Activated CD4-positive, alpha-beta T cell treated with anti-CD3 and anti-CD28 coated beads, Interleukin-2, amount 50 U/mL, for 24 hours (primary cell): ENCODE measurements at places on chromosomes 6 and 20.

- no peak for DNase-seq
Measured at GRCh38 chr6:149127212-149127611, 190.3 kb upstream of the TAB2 start.

- no peak for DNase-seq
Measured at GRCh38 chr20:25360631-25361286, 29.9 kb downstream of the ABHD12 start.

DNA sequence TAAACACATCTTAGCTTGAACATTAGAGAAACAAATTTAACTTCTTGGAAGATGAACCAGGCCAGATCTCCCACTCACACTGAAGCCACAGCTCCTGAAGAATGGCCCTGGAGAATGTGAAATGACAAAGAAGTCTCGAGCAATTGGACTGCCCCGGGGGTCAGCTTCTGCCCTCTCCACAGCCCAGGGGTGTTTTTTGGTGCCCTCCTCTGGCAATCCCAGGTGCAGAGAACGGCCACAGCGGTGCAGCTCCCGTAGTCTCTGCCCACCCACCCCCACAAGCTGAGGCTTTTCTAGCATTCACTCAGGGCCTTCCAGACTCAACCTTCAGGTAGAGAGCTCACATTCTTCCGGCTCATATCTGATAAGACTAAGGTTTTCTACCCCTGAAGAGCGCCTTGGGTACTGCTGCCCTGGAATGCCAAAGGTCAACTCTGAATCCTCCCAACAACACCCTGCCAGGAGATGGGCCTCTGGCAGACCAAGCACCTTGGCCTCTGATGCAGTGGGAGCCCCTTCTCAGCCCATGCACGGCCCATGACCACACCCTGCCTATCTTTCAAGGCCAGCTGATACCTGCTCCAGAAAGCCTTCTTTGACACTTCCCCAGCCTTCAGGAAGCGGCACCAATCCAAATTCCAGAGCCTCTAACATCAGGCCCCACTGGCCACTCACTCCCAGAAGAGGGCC lies 208.3 kb downstream of the SYNDIG1 start:
- DNase-seq, result no peak

- DNase-seq, result no peak
Measured at GRCh38 chr6:136962661-136963060, 40.6 kb downstream of the SLC35D3 start.

- no peak for DNase-seq
Measured at GRCh38 chr20:57451431-57451794, 60.2 kb downstream of the RBM38 start.

DNA sequence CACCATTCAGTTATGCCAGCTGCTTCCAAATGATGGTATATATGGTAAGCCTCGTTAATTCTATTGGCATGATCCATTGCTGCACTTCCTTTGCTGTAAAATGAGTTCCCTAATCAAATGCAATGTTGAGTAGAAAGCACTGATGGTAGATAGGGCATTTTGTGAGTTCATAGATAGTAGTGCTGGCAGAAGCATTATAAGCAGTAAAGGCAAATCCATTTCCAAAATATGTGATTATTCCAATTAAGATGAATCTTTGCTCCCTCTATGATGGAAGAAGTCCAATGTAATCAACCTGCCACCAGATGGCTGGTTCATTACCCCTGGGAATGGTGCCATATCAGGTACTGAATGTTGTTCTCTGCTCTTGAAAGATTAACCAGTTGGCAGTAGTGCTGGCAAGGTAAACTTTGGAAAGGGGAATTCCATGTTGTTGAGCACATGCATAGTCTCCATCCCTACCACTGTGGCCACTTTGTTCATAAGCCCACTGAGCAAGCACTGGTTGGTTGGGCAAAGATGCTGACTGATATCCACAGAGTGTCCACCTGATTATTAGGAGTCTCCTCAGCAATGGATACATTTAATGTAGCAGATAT lies 5.6 kb upstream of the TBPL1 start:
- DNase-seq, result no peak

DNA sequence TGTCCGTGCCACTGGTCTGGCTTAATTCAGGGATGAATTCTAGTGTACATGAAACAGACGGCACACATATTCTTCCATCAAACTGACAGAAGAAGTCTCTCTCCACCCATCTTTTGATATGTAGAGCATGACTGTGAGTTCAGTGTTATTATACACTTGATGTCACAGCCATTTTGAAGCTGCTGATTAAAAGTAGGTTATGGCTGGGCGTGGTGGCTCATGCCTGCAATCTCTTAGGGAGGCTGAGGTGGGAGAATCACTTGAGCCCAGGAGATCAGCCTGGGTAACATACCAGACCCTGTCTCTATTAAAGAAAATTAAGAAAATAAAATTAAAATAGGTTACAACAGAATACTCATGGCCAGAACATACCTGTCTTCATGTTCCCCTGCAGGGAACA lies 20.7 kb downstream of the C6orf15 start:
- no peak for DNase-seq

GRCh38 chr20:47571426-47571825 lies 69.7 kb downstream of the NCOA3 start:
- DNase-seq, result no peak

DNA sequence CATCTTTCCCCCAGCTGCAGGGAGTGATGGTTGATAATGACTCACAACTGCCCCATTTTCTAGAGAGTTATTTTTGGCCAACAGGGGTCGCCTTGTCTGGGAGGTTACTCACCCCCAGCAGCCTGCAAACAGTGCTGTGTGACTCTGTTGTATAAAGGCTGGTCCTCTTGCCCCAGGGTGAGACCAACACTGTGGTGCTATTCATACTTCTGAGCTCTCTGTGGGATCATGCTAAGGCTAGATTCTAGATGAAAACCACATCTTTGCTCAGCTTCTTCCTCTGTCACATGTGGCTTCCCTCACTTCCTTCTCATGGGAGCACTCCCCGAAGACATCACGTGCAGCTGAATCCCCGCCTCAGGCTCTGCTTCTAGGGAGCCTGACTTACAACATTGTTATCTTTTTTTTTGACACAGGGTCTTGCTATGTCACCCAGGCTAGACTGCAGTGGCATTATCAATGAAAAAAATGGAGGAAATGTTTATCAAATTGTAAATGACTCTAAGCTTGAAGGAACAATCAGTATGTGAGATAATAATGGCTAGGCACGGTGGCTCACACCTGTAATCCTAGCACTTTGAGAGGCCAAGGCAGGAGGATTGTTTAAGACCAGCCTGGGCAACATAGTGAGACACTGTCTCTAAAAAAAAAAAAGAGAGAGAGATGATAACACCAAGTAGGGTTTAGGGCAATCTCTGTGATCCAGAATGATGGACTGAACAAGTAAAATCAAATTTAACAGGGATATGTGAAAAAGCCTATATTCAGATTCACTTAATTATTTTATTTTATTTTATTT lies 55.7 kb upstream of the SLC23A2 start:
- DNase-seq, result peak; percentile 69

GRCh38 chr6:49479308-49479970 lies 16.3 kb downstream of the CENPQ start:
- DNase-seq, result no peak

DNA sequence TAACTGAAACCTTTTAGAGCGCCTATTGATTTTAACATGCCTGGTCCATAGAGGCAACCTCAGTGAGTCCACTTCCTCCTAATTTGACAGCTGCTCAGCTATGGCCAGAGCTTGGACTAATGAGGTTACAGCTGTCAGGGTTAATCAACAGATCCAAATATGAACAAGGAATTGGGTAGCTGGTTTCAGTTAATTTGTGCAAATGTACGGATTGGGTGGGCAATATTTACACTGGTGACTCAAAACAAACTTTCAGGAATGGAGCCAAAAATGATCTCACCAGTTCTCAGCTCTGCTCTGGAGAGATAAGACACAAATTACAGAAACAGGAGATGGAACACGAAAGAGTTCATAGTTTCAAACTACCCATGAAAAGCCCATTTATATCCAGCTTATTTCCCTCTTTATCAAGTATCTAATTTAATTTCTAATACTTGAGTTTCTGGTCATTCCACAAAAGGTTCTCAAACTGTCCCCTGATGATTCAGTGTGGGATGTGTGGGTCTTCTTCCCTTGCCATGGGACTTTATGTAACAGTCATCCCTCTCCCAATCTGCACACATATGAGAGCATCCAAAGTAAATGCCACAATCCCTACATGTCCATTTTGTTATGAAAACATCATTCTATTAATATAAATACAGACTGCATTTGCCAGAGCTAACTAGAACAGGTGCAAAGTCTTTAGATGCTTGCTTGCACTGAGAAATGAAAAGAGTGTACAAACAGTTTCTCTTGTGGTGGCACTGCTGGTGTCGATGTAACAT lies 149.9 kb downstream of the RPS12 start:
- no peak for DNase-seq

DNA sequence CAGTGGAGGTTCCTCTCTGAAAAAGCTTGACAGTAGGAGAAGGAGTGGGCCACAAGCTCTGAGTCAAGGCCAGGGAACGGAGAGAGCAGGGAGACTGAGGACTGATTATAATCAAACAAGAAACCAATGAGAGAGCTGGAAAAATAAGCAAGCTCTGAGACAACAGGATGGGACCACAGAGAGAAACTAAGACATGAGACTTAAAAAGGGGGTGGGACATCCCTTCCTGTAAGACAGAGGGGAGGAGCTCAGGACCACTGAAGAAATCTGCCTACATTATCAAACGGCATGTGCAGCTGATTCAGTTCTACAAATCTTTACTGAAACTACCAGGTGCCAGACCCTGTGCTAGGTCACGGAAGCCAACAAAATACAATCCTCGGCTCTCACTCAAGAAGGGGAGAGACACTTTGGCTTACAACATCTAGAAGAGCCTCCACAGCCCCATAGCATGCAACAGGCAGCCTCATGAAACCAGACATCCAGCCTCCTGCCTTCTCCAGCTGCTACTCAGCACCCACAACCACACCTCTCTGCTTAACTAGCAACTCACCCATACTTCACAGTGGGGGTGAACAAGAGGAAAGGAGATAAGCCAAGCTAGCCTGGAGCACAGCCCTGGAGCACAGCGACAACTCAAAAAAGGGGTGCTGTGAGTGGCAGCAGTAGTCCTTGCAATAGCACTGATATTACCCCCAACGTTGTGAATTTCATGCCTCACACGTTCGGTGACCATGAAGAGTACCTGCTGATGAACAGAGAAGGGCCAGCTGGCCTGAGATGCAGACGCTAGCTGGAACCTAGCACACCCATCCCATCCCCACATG lies 39.1 kb upstream of the ANKRD60 start:
- DNase-seq, result no peak

GRCh38 chr20:35018590-35019371 lies 63.1 kb downstream of the MYH7B start:
- DNase-seq, result no peak

DNA sequence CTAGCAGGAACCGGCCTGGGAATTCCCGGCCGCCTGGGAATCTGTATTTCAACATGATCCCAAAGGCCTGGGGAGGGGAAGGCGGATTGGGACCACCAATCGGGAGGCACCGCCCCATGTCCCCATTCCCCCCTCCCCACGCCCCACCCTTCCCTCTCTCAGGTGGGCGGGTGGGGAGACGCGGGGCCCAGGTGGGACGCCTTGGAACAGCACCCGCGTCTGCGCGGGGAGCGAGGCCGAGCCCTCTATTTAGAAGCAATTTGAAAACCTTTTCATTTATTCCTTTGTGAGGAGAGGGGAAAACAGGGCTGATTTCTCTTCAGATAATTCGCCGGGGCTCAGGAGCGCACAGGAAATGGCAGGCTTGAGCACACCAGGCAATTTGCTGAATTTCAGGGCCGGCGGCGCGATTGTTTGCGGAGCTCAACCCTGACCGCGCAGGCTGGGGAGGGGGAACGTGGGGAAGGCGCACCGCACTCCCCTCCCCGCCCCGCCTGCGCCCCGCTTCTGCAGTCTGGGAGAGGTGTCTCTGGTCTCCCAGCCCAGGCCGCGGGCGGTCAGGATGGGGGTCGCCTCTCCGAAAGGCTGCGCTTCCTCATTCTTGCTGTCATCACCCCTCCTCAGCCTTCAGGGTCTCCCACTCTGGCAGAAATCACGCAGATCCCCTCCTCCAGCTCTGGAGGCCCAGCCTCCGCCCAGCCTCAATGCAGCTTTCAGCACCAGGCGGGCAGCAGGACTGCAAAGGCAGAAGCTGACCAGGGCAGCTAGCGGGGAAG lies 170.0 kb downstream of the GRM4 start:
- no peak for DNase-seq

DNA sequence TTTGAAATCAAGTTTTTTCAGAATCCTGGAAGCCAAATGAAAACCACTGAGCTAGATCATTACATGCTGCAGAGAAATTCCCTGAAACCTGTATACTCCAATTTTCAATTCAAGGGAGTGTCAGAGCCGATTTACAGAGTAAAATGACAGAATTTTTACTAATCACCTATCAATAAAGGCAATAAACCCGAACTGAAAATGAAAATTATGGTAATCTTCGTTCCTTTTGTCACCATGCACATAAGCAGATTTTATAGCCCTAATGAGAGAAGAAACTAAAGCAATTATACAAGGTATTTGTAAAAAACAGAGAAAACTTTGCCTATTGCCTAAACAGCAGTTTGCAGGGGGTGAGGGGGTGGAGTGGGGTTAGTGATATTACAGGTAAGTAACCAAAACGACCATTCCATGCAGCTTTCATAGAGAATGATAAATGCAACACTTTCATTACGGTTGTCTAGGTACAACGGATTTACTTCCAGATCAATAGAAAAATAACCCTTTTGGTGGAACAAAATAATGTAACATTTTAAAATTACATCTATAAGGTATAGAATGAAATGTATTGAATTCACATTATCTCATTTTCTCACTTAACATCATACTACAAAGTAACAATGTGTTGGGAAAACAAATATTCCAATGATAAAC lies 115.2 kb upstream of the BEND6 start:
- DNase-seq, result no peak

DNA sequence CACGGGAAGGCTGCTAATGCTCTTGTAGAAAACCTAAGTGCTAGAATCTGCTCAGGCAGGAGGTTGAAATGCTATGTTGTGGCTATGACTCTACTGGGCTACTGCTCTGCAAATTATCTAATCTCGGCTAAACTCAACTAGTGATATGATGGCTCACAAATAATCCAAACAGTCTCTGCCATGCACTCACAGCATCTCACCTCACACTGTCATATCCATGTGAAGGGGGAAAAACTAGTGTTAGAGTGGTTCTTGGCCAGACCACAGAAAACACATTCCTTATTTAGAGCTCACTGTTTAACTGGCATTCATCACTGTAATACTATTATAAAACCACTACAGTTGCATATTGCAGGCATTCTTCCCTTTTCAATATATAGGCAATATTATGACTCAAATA lies 81.8 kb upstream of the DST start:
- no peak for DNase-seq

DNA sequence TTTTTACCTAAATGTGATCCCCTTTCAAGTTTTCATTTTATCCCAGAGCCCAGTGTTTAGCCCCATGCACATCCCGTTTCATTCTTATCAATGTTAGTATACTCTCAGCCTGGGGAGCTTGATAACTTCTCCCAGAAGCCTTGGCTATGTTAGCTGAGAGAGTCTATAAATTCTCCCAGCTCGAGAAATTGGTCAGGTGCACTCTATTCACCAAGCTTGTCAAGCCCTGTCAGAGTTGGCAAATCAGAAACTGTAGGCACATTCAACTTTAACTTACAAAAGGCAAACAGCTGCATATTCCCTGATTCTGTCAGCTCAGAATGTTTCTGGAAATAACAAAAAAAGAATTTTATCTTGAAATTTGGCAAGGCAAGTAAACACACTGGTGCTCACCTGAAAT lies 62.2 kb upstream of the IMPG1 start:
- DNase-seq, result no peak

GRCh38 chr6:41589636-41590622 lies 43.7 kb downstream of the FOXP4 start:
- no peak for DNase-seq
